Activated naive CD4-positive, alpha-beta T cell (primary cell): ENCODE measurements at places on chromosomes 11 and 22.
A peak's percentile ranks its signal among the peaks of the same experiment; 100 is the strongest.

GRCh38 chr11:8234425-8234821 is 29.3 kb downstream of the LMO1 start:
- no peak for DNase-seq

GRCh38 chr22:30825711-30826505 is 131.2 kb downstream of the OSBP2 start:
- no peak for DNase-seq

DNA sequence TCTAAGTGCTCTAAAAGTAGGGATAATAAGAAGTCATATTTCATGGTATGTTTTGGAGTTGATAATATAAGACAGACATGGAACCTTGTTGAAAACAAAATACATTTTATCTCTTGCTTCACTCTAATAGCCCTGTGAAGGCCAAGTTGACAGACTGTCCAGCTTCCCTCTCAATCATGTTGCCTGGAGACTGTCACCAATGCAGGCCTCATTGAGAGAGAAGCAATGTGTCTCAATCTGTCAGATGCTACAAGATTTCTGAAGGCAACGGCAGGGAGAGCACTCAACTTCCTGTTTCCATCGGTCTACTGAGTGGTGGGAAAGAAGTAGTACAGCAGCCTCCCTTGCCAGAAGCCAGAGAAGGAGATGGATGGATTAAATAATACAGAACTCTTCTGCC is 23.6 kb upstream of the FJX1 start:
- no peak for DNase-seq

GRCh38 chr22:20810645-20811044 is 36.7 kb downstream of the SERPIND1 start:
- no peak for DNase-seq

- no peak for DNase-seq
Measured at GRCh38 chr11:111530091-111530490, 10.4 kb upstream of the LAYN start.

- DNase-seq, result no peak
Measured at GRCh38 chr11:119727523-119728151, 1.4 kb downstream of the NECTIN1 start.

GRCh38 chr11:71372693-71373657 is 75.2 kb downstream of the DHCR7 start:
- no peak for DNase-seq

DNA sequence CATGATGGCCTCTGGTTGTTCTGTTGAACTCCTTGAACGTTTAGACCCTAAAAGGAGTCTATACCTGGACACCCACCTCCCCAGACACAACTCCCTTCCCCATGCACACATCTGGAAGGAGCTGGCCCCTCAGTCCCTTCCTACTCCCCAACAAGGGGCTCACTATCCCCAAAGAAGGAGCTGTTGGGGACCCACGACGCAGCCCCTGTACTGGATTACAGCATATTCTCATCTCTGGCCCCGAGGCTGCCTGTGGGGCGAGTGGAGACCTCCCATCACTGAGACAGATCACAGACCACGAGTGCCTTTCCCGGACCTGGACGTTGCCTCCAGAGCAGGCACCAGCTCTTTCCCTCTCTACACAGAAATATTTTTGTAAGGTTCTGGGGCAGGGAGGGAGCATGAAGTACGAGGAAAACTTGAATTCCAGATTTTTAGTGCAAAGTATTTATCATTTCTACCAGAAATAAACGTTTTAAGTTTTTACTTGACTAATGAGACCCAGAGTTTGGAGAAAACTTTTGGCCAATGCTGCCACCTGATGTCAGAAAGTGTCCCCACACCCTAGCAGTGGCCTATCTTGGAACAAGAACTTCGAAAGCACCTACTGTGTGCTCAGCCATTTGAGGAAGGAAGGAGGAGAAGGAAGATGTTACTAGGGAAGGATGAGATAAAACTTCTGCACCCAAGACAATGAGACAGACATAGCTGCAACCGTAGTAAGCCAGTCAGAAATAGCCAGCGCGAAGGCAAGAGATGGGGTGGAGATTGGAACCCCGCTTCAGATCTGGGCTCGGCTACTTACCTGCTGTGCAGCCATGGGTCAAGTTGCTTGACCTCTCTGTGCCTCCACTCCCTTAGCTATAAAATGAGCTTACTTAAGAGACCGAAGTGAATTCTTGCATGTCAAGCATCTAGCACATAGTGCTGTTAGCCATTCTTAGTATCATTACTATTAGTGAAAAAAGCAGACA is 10.2 kb upstream of the POU2F3 start:
- DNase-seq, result no peak

- DNase-seq, result no peak
Measured at GRCh38 chr11:46513934-46514342, 79.9 kb downstream of the AMBRA1 start.

- no peak for DNase-seq
Measured at GRCh38 chr22:50041361-50042065, 16.6 kb downstream of the TTLL8 start.

DNA sequence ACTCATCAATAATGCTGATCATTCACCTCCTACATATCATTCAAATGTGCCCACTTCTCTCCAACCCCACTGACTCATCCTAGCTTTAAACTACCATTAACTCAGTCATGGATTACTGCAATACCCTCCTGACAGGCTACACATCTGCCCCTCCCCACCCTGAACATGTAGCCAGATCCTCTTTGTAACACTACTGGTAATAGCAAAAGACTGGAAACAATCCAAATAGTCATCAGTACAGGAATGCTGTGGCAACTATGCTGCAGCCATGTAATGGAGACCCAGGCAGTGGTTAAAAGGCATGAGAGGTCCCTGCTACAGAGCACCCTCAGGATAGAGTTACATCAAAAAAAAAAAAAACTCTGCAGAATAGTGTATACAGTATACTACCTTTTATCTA is 16.6 kb downstream of the SLC43A3 start:
- DNase-seq, result no peak

DNA sequence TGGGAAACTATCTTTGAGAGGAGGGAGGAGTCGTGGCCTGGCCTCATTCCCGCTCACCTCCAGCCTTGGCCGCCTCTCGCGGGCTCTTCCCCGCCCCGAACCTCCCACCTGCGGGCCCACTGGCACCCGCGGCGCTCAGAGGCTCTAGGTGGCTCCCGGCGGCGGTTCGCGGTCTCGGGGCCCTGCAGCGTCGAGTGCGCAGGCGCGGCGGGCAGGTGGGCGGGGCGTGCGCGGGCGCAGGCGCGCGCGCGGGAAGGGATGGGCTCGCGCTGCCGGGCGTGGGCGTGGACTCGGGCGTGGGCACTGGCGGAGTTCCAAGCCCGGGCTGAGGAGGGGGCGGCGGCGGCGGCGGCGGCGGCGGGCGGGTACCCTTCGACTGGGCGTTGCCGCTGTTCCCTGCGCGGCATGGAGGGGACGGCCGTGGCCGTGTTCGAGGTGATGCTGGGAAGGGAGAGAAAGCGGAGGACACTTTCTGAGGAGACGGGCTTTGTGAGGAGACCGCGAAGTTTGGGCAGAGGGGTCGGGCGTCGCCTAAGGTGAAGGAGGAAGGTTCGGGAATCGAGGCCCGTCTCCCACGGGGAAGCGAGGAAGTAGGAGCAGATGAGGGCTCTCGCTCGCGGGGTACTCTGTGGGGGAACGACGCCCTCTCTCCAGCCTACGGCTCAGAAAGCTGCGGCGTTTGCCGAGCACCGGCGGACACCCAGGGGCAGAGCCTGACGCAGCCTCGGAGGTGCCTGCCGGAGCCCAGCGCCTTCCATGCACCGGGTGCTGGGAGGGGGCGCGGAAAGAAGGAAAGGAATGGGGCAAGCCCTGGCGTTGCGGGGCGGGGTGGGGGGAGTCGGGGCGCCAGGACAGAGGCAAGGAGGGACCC is 15.7 kb upstream of the SPTBN2 start:
- DNase-seq, result peak; percentile 83

DNA sequence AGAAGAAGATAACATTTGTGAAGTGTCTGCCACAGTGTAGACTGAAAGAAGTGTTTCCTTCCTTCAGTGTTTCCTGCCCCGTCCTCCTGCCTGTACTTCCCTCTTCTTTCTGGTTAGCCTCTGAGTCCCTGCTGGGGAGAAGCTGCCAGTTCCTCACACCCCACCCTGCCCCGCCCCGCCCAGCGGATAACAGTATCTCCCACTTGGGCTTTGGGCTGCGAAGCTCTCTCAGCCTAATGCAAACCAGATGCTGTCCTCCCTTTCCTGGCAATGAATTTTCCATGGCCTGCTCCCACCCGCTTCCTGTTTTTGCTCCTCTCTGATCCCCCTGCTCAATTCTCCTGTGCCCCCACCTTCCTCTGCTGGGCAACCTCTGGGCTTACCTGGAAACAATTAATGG is 5.2 kb upstream of the RAB3IL1 start:
- no peak for DNase-seq

GRCh38 chr11:113470233-113470632 is 5.0 kb downstream of the DRD2 start:
- DNase-seq, result no peak

- DNase-seq, result no peak
Measured at GRCh38 chr11:30346068-30346688, 23.3 kb downstream of the ARL14EP start.

DNA sequence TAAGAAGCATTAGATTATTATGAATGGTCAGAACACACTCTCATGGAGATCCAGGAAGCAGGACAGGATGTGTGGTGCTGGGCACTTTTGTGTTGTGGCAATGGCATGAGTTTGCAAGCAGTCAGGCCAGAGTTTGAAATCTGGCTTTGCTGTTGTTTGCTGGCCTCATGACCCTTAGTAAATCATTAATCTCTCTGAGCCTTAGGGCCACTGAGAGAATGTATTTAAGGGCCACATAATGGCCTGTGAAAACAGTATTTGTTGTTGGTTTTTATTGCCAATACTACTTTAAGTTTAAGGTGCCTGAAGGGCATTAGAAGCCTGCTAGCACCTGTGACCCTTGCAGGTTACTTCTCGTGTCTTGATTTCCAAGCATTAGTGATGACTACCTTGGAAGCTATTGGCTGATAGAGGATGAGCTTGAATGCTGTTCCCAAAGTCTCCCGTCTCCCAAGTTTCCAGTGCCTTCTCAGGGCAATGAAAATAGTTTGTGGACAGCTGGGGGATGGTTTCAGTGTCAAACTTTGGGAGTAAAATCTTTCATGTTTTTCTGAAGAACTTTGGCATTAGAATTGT is 24.6 kb downstream of the STIM1 start:
- no peak for DNase-seq
